ENCODE measurements at places on chromosomes 5 and 9.

GRCh38 chr9:82957529-82958379 lies 105.2 kb downstream of the RASEF start:
- no peak for DNase-seq

GRCh38 chr9:71835596-71835995 lies 67.3 kb upstream of the CEMIP2 start:
- no peak for DNase-seq

- DNase-seq, result no peak
These were observed 42.6 kb upstream of the SAP30L start for GRCh38 chr5:154403234-154403633.

- DNase-seq, result no peak
These were observed 17.8 kb downstream of the ITK start for GRCh38 chr5:157198277-157198986.

DNA sequence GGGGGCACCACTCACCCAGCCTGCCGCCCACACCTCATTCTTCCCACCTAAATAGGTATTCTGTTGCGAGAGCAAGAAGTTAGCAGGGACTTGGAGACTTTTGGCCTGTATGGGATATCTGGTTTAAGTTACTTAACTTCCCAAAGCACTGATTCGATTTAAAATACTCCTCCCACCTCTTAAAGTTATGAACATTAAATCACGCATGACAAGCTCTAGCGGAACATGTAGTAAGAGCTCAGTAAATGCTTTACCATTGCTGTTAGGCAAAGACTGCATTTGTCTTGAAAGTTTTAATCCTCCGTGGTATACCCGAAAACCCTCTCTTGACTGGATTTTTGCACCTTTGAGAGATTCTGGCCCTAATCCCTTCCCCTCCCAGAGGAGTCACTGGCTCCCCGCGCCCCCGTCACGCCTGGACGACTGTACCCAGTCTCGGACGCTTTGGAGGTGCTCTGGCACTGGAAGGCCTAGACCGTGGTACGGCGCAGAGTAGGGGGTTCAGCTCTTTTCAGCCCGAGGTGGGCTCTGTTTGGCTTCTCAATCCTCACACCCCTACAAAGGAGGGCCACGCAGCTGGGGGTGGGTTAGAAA lies 4.4 kb downstream of the GDNF start:
- no peak for DNase-seq

- DNase-seq, result no peak
These were observed 45.7 kb downstream of the PIP5K1B start for GRCh38 chr9:68750786-68751185.

GRCh38 chr9:37454238-37454637 lies 11.0 kb downstream of the ZBTB5 start:
- DNase-seq, result no peak

DNA sequence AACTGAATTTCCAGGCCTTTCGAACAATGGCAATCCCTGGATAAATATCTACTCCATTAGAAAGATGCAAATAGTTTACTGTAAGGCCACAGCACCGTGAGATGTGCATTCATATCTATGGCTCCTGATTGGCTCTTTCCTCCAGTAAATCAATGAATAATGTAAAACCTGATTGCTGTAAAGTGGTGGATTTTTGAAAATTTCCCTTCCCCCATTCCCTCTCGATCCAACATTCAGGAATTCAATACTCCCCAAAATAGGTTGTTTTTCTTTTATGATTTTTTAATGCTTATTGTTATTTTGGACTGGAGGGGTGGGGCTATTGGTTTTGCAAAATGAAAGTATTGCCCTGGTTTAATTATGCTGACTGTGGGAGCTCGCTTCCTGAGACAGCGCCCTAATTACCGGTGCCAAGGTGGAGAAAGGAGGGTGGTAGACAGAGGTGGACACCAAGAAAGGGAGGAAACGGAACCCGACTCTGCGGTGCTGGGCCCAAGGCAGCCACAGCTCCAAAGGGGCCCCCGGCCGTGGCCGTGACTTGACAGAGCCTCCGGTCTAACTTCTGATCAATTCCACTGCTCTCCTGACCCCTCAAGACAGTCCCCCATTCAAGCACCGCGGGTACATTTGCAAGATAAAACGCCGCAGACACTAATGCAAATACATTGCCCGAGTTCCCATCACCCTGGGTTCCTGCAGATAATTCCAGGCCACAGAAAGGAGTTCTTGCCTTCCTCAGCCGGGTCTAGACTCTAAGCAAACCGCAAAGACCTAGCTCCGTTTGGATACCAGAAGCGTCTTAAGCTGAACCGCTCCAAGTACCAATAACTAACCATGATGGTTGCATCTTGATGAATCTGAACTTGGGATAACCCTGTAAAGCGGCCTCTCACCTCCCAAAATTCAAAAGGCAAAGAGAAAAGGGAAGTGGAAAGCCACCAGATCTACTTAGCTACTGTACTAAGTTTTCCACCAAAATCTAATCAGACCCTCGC lies 211.2 kb downstream of the MEF2C start:
- DNase-seq, result no peak

GRCh38 chr9:95494022-95494415 lies 22.8 kb downstream of the PTCH1 start:
- no peak for DNase-seq

DNA sequence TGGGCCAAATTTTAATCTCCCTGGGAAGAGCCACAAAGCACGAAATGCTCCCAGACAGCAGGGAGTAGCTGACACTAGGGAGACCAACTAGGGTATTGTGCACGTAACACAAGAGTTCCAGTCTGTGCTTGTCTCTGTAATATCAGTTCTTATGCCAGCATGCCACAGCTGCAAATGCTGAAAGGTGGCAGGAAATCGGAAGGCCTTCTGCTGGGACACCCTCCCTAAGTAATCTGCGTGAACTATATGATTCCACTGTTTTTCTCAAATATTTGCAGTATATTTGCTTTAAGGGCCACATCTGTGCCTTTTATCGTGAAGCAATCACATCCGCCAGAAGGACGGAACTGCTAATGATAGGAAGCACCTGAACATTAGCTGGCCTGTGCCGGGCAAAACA lies 12.6 kb downstream of the VLDLR start:
- no peak for DNase-seq

GRCh38 chr5:69491027-69491426 lies 1.6 kb upstream of the OCLN start:
- DNase-seq, result no peak

DNA sequence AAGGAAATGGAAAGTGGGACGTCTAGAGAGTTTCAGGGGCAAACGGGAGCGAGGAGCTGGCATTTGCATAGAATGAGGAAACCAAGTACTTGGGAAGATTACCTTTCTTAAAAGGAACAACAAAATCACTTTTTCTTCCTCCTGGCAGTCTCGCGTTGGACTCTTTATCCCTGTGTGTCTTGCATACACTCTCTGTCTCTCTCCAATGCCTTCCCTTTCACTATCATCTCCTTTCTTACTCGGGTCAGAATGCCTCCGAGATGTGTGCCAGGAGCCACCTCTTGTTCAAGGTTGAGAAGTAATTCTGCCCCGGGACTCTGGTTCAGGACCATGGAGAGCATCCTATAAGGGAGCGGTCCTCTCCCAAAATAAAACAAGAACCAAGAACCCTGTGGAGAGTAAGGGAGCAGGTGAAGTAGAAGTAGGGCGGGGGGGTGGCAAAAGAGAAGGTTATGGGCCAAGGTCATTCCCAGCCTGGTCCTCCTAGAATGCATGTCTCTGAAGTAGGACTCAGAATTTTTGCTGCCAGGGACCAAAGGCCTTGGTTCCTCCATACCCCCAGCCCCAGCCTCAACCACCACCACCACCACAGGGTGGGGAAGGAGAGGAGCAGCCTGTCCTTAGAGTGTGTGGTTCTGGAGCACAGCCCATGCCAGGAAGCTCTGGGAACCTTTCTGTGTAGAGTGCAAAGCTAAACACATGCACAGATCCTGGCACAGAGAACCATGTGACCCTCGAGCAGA lies 72.1 kb upstream of the ARAP3 start:
- no peak for DNase-seq

DNA sequence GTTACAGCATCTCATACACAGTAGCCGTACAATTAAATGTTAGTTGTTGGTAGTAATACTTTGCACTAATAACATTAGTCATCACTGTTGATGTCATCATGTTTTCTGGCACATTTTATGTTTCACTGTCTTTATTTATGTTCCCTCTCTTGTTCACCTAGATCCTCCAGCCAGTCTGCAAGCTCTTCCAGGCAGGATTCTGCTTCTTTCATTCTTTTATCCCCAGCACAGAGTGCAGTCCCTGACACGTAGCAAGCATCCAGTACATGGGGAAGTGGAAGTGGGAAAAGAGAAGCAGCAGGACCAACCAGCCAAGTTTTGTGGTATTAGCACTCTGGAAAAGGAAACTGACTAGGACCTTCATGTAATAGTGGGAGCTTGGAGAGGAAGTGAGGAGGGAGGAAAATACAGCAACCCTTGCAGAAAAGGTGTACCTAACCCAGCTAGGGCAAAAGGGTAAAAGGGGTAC lies 89.7 kb upstream of the SLC44A1 start:
- no peak for DNase-seq

GRCh38 chr9:116899337-116900006 lies 212.4 kb downstream of the TRIM32 start:
- no peak for DNase-seq

GRCh38 chr9:17166346-17166745 lies 31.5 kb downstream of the CNTLN start:
- no peak for DNase-seq

- no peak for DNase-seq
These were observed 20.9 kb downstream of the CSF2 start for GRCh38 chr5:132094393-132095076.

GRCh38 chr9:92378865-92379560 lies 25.4 kb downstream of the OGN start:
- no peak for DNase-seq

DNA sequence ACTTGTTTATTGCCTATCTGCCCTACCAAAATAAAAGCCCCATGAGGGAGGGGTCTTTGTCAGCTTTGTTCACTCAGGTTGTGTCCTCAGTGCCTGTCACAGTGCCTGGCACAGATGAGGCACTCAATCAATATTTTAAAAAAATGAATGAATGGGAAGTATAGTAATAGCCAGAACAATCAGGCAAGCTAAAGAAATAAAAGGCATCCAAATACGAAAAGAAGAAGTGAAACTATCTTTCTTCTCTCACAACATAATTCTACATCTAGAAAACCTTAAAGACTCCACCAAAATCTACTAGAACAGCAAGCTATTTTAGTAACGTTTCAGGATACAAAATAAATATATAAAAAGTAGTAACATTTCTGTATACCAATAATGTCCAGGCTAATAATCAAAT lies 37.8 kb upstream of the C5orf63 start:
- no peak for DNase-seq

GRCh38 chr9:27590651-27591050 lies 17.4 kb upstream of the C9orf72 start:
- DNase-seq, result no peak

DNA sequence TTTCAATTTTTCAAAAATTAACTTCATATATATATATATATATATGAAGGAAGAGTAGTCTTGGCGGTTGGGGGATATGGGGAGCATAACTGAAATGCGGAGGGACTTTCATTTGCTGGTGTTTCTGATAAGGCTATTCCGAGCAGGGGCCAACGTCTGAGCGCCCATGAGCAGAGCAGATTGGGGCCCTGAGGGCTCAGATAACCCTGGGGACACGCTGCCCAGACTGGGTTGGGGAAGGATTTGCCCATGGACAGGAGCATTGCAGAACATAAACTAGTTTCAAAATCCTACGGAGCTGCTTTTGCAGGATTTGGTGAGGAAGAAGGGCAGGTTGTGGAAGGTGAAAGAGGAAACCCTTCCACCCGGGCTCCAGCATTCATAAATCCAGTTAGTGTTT lies 240.2 kb downstream of the IRX1 start:
- no peak for DNase-seq

GRCh38 chr5:7868773-7869473 lies at the start of the genes FASTKD3 and MTRR:
FASTKD3 (minus strand) TSS chr5:7869031; CDS start chr5:7868083, 948 bp downstream.
MTRR (plus strand) TSS chr5:7869148; CDS start chr5:7870795, 1,647 bp downstream.
- peak; percentile 53 for DNase-seq

GRCh38 chr9:91782708-91783214 lies 167.3 kb downstream of the ROR2 start:
- DNase-seq, result no peak

GRCh38 chr5:109868737-109869136 lies 179.0 kb downstream of the MAN2A1 start:
- no peak for DNase-seq

DNA sequence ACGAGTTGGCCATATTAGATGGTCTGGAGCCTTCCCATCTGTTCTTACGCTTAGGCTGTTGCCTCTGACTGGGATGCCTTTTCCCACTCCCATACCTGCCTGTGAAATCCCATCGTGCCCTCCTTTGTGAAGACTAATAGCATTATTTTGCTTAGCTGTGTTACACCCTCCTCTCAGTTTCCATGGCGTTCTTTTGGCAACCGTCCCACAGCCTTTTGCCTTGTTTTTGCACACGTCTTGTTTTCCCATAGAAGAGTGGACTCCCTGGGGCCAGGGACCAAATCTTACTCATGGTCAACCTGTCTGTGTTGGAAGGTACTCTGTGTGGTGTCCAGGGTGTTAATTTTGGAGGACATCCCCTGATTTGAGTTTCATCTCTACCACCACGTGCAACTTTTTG lies 242.1 kb downstream of the HSPA4 start:
- no peak for DNase-seq

GRCh38 chr9:93155716-93156474 lies 21.8 kb upstream of the NINJ1 start:
- DNase-seq, result no peak

DNA sequence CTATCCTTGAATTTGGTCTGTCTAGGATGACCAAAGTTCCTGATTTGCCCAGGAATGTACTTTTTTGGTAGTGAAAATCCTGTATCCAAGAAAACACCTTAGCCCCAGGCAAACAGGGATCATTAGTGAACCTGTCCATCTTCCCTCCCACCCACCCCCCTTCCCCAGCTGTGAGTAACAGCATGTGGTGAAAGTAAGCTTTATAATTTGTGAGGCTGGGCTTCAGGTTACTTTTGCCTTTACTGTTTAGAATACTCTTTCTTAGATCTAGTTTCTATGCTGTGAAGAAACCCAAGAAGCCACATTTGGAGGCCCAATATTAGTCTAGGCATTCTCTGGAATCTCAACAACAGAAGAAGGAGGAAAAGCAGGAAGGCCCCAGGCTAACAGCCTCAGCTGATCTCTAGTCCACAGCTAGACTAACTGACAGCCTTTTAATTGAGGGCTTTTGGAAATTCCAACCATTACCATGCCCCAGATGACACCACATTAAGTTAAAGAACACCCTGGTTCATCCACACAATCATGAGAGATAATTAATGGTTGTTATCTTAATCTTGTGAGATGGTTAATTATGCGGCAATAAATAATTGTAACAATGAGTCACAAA lies 703.0 kb upstream of the NUDT12 start:
- DNase-seq, result no peak
